ENCODE measurements at places on chromosomes 11 and 22.
A peak's percentile ranks its signal among the peaks of the same experiment; 100 is the strongest.

GRCh38 chr11:117641008-117641915, 155.8 kb downstream of the DSCAML1 start:
- H3K36me3 ChIP-seq, result no peaks in the 10 kb centered on the region
- H3K27ac ChIP-seq, result no peak overlapping the region
- DNase-seq, result no peak
- H3K4me3 ChIP-seq, result no peak overlapping the region

DNA sequence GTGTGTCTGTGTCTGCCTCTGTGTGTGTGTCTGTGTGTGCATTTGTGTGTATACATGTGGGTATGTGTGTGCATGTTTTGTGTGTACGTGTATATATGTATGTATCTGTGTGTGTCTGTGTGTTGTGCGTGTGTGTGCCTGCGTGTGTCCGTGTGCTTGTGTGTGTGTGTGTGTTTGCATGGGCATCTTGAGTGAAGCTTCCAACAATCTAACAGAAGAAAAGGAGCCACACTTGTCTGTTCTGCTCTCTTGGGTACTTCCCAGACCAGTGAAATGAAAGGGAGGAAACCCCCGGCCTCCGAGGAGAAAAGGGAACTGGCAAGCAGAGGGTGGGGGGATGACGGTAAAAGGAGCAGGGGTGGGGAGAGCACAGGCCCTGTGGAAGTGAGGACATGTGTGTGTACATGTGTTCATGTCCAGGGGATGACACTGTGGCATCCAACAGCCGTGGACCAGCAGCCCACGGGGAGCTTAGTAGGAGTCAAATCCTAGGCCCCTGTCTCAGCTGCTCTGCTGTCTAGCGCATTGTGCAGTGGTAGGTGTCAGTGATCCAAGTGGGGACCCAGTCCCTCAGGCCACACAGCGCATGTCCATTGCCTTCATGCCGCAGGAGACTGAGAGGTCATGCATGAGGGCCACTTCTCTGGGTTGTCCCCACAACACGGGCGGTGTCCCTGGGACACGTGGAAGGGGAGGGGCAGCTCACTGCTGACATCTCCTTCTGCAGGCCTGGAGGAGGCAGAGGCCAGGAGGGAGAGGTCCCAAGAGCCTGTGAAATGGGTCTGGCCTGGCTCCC, 8.1 kb downstream of the CSF2RB start:
- peak overlapping the region; percentile 8 for H3K27ac ChIP-seq
- H3K4me3 ChIP-seq, result no peak overlapping the region
- no peaks in the 10 kb centered on the region for H3K27me3 ChIP-seq
- no peaks in the 10 kb centered on the region for H3K4me1 ChIP-seq

GRCh38 chr22:39703091-39703490, 132.5 kb downstream of the CACNA1I start:
- no peaks in the 10 kb centered on the region for H3K36me3 ChIP-seq
- no peaks in the 10 kb centered on the region for H3K27me3 ChIP-seq
- H3K4me1 ChIP-seq, result no peaks in the 10 kb centered on the region
- no peak overlapping the region for H3K4me3 ChIP-seq
- H3K27ac ChIP-seq, result no peak overlapping the region

DNA sequence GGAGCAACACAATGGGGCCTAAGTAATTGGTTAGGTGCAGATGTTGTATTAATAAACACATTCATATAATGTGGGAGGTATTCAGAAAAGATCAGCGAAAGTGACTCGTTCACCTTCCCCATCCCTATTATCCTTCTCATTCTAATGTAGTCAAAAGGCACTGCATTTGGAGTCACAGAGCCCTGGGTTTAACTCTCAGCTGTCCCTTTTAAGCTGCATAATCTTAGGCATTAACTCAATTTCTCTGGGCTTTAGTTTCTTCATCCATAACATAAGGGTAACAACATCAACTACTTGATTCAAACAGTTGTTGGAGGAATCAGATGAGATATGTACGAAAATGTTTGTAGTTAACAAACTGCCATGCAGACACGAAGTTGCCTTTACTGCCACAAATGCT, 187.6 kb upstream of the PITPNB start:
- H3K36me3 ChIP-seq, result no peaks in the 10 kb centered on the region
- no peak overlapping the region for H3K27ac ChIP-seq
- H3K4me1 ChIP-seq, result no peaks in the 10 kb centered on the region
- no peaks in the 10 kb centered on the region for H3K27me3 ChIP-seq
- DNase-seq, result no peak

GRCh38 chr11:64803846-64804345, 882 bp upstream of the MAP4K2 start:
- peak overlapping the region; percentile 27 for H3K27ac ChIP-seq
- H3K4me3 ChIP-seq, result no peak overlapping the region
- no peaks in the 10 kb centered on the region for H3K36me3 ChIP-seq
- H3K27me3 ChIP-seq, result no peaks in the 10 kb centered on the region

DNA sequence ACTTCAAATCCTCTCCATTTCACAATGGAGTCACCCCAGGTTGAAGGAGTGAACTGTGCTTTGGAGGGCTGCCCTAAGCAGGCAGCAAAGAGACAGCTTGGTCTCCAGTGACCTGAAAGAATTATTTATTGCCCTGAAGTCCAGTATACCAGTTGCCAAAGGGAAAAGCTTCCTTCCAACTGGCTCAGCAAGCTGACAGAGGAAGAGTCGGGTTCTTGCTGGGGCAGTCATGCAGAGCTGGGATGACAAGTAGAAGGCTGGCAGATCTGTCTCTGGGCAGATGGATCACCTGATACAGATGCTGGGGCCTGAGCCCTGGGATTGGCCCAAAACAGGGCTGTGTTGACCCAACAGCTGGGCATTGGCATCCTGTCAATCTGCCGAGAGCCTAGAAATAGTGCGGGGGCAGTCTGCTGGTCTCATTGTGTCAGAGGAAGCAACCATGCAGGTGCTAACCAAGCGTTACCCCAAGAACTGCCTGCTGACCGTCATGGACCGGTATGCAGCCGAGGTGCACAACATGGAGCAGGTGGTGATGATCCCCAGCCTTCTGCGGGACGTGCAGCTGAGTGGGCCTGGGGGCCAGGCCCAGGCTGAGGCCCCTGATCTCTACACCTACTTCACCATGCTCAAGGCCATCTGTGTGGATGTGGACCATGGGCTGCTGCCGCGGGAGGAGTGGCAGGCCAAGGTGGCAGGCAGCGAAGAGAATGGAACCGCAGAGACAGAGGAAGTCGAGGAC, at the start of gene THRSP:
Gene THRSP, plus strand, starts transcription at position 422 of the 742 bp plus-strand sequence. Its CDS starts 21 bp downstream, at position 443.
- no peak within 1 kb of the TSS for H3K27ac ChIP-seq
- no peaks in the 10 kb centered on the region for H3K36me3 ChIP-seq
- H3K4me1 ChIP-seq, result no peaks in the 10 kb centered on the region
- DNase-seq, result no peak
- H3K4me3 ChIP-seq, result no peak within 1 kb of the TSS

DNA sequence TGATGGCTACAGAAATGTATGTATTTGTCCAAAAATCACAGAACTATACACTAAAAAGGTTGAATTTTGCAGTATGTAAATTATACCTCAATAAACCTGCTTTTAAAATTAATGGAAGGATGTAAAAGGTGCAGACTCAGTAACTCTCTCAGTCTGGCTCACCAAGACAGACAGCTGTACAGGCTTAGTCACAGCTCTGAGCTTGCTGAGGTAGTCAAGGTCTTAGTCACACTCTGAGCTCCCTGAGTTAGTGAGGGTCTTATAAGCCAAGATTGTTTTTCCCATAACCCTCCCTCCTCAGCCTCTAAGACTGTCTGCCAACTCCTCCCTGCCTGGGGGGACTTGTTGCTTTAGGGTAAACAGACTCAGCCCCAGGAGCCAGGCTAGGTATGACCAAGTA, 59.3 kb upstream of the IZUMO1R start:
- no peaks in the 10 kb centered on the region for H3K4me1 ChIP-seq
- no peaks in the 10 kb centered on the region for H3K36me3 ChIP-seq
- no peak for DNase-seq
- no peaks in the 10 kb centered on the region for H3K27me3 ChIP-seq
- no peak overlapping the region for H3K27ac ChIP-seq

DNA sequence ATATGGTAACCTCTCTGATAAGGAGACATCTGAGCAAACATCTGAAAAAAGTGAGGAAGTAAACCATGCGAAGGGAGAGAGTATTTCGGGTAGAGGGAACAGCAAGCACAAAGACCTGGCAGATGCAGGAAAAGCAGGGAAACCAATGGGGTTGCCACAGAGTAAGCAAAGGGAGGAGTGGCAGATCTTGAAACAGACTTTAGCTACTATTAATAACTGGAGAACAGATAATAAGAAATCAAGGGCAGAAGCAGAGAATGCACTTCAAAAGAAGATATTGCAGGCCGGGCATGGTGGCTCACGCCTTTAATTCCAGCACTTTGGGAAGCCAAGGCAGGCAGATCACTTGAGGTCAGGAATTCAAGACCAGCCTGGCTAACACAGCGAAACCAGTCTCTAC, 18.1 kb downstream of the MRTFA start:
- H3K27me3 ChIP-seq, result no peaks in the 10 kb centered on the region
- H3K4me1 ChIP-seq, result no peaks in the 10 kb centered on the region
- no peaks in the 10 kb centered on the region for H3K36me3 ChIP-seq
- no peak overlapping the region for H3K4me3 ChIP-seq
- no peak overlapping the region for H3K27ac ChIP-seq

DNA sequence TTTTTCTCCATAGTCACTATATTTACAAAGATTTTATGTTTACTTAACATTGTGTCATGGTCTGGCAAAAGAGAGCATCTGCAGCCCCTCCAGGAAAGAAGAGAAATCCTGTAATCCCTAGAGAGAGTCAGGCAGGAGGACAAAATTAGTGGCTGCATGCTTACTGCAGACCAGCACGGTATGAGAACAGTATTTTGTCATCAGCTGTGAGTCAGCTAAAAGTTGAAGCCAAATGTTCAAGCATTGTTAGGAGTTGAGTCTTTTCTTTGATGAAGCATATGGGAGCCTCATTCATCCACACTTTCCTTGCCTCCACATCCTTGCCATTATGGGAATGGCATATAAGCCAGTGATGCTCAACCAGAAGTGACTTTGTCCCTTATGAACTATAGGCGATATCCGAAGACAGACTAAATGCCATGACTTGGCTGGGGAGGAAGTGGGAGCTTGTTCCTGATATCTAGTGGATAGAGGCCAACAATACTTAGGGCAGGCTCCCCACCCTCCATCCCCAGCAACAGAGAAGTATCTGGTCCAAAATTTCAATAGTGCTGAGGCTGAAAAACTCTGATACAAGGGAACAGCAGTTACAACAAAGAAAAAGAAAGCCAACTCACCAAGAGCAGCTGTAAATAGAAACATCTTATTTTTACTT, 112.0 kb upstream of the OR5AK2 start:
- no peaks in the 10 kb centered on the region for H3K36me3 ChIP-seq
- H3K4me3 ChIP-seq, result no peak overlapping the region
- peaks cover 7% of the 10 kb centered on the region for H3K4me1 ChIP-seq
- H3K27me3 ChIP-seq, result no peaks in the 10 kb centered on the region
- peak; percentile 49 for DNase-seq
- no peak overlapping the region for H3K27ac ChIP-seq

- no peaks in the 10 kb centered on the region for H3K27me3 ChIP-seq
- no peak for DNase-seq
- no peak overlapping the region for H3K4me3 ChIP-seq
- no peaks in the 10 kb centered on the region for H3K36me3 ChIP-seq
- no peak overlapping the region for H3K27ac ChIP-seq
- H3K4me1 ChIP-seq, result no peaks in the 10 kb centered on the region
Measured at GRCh38 chr11:115497303-115497702, 6.9 kb downstream of the CADM1 start.

DNA sequence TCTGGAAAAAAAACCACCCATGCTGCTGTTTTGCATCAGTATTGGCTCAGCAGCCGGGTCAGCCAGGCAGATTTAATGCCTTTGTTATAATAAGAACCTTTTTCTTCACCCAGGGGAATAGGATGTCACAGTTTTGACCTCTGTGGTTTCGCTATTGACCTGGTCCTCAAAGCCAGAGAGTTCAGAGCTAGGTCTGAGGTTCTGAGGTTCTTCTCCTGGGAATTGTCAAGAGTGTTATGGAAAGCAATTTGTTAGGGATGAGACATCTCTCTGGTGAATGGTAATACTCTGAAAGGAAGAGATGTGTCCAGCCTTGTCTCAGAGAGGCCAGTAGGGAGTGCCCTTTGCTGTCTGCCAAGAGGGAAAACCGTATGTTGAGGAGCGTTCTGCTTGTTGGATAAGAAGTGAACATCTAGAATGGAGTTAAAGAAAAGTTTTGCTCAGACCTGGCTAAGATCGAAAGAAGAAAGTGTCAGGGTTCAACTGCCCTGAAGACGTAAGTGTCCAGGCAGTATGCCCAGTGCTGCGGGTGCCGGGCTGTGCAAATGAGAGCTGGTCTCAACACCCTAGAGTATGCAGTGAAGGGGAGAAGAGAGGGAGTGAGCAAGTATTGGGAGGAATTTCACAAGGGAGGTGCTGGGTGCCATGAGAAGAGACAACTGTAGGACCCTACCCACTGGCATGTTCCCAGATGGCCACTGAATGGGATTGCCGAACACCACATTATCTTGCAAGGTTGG, 150.9 kb upstream of the TTC12 start:
- H3K27ac ChIP-seq, result no peak overlapping the region
- H3K27me3 ChIP-seq, result no peaks in the 10 kb centered on the region
- no peak for DNase-seq
- no peaks in the 10 kb centered on the region for H3K36me3 ChIP-seq

DNA sequence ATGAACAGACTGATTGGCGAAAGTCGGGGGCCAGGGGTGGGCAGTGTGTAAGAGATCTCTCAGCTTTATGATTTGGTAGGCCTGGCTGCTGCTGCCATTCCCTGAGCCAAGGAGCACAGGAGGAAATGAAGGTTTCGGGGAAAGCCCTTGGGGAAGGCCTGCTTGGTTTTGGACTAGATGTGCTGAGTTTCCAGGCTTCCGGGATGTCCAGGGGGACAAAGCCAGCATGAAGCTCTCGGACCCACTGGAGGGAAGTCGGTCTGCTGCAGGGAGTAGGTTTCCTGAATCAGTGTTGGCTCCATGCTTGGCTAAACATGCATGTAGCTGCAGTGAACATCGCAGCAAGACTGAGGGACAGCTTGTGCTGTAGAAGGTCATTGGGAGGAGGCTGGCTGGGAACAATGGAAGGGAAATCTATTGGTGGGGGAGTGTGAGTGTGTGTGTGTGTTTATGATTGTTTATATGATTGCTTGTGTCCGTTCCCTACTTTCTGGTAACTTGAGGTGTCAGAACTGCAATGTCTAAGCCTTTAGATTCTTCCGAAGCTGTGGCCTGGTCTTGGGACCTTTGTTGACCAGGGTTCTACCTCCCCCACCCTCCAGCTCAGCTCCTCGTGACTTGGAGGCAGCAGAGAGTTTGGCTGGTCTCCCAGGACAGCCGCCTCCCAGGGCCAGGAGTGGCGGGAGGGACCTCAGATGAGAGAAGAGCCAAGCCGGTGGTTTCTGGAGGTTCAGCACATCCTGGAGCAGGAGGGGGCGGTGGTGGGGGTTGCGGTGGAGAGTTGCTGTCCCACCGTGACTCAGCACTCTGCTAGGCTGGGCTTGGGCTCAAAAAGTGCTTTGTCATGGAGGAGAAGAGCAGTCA, 4.0 kb upstream of the FTH1 start:
- peaks cover 5% of the 10 kb centered on the region for H3K36me3 ChIP-seq
- DNase-seq, result peak; percentile 77
- peak overlapping the region; percentile 82 for H3K27ac ChIP-seq
- no peaks in the 10 kb centered on the region for H3K27me3 ChIP-seq
- H3K4me3 ChIP-seq, result no peak overlapping the region

- no peak for DNase-seq
- no peak overlapping the region for H3K4me3 ChIP-seq
- H3K27me3 ChIP-seq, result no peaks in the 10 kb centered on the region
- no peaks in the 10 kb centered on the region for H3K36me3 ChIP-seq
Measured at GRCh38 chr11:9571763-9572115, 1.7 kb upstream of the WEE1 start.

Measured in small intestine (tissue), 16 donors.